ENCODE measurements at places on chromosomes 6 and 20.

DNA sequence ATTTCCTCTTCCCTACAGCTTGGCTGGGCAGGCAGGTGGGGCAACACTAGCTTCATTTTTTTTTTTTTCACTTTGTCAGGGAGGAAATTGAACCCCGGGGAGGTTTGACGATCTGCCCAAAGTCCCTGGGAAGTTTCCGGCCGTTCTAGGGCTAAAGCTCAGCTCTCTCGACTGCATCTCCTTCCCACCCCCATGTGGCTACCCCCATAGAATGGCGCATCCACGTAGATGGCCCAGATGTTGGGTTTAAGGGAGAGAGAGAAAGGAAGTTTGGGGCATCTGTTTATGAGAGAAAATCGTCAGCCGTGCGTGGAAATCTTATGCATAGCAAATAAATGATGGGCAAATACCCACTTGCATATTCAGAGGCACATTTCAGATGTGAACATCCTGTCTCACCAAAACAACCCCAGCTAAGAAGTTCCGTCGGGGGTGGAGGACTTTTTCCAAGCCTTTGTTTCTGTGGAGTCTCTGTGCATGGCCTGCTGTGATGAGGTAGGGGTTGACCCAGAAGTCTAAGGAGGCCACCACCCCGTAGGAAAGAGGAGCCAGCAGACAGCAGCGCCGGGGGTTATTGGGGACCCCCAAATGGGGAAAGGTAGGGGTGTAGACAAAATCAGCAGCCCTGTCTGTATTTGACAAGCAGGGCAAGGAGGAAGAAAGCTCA is 40.5 kb upstream of the ZNF831 start:
- DNase-seq: peak; percentile 17

GRCh38 chr20:24488064-24488799 is 18.8 kb downstream of the SYNDIG1 start:
- no peak for DNase-seq

DNA sequence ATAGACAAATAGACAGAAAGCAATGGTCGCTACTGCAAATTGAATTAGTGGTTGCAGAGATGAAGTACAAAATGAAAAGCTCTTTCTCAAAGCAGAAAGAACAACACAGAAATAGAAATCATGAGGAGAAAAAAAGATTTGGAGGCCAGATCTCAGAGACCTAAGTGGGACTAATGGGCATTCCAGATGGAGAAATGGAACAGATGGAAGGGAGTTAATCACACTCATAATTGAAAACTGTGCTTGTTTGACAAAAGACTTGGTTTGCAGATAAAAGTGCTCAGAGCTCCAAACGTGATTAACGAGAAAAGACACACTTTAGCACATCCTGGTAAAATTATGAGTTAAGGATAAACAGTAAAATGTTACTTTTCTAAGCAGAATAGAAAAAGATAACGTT is 58.1 kb upstream of the SNRPB2 start:
- no peak for DNase-seq

DNA sequence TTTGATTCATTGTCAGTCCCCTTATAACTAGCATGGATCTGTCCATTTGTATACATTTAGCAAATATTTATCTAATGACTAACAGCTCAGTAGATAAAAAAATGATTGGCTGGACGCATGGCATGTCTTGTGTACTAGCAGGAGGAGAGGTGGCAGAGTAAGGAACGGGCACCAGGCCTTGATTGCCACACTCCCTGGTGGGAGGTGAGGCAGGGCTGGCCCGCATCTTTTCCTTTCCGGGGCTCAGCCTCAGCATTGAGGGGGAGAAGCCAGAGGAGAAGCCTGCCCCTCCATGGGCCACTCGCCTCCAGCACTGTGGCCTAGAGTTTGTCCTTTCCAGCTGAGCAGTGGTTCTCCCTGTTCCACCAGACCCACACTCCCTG is 84.9 kb upstream of the TMEM181 start:
- DNase-seq: no peak

GRCh38 chr6:148998704-148999103 is 251.9 kb downstream of the UST start:
- no peak for DNase-seq

DNA sequence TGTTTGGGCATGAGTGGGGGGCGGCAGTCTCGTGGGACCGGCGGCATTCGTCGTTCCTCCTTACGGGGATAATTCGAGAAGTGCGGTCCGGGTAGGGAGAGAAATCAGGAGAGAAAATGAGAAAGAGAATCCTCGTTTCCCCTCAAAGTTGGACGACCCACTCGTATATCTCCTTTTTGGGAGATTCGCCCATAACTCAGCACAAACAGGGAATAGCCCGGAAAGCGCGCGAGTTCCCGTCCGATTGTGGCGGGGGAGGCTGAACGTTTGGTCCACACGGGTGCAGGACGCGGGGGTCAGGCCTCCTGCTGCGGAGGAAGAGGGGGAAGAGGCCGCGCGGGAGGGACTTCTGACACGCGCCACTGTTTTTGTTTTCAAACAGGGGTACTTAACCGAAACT is 42.4 kb downstream of the POPDC3 start:
- DNase-seq: no peak

Measured in stimulated activated CD8-positive, alpha-beta memory T cell treated with anti-CD3 and anti-CD28 coated beads, Interleukin-4, amount 100 ng/mL, for 4 hours (primary cell).